ENCODE measurements at places on chromosomes 6 and 20.

GRCh38 chr6:129996387-129996786 lies 22.0 kb upstream of the L3MBTL3 start:
- peak; percentile 36 for DNase-seq

DNA sequence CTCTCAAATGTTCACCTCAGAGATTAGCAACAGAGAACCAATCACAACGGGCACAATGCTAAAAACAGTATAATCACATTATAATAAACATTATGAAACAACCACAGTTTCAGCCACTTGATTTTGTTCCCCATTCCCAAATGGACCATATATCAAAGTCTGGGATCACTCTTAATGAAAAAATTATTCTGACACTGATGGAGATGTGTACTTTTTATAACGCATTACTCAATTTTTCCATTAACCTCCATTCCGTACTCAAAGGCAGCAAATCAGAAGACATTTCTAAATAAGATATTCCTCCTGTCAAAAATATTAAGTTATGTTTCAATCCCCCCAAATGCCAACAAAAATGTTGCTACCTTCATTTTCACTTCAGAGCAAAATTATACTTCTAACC lies 2.8 kb downstream of the CPNE1 start:
- DNase-seq, result no peak

GRCh38 chr6:29797135-29797534 lies 30.5 kb upstream of the HLA-G start:
- peak; percentile 63 for DNase-seq

DNA sequence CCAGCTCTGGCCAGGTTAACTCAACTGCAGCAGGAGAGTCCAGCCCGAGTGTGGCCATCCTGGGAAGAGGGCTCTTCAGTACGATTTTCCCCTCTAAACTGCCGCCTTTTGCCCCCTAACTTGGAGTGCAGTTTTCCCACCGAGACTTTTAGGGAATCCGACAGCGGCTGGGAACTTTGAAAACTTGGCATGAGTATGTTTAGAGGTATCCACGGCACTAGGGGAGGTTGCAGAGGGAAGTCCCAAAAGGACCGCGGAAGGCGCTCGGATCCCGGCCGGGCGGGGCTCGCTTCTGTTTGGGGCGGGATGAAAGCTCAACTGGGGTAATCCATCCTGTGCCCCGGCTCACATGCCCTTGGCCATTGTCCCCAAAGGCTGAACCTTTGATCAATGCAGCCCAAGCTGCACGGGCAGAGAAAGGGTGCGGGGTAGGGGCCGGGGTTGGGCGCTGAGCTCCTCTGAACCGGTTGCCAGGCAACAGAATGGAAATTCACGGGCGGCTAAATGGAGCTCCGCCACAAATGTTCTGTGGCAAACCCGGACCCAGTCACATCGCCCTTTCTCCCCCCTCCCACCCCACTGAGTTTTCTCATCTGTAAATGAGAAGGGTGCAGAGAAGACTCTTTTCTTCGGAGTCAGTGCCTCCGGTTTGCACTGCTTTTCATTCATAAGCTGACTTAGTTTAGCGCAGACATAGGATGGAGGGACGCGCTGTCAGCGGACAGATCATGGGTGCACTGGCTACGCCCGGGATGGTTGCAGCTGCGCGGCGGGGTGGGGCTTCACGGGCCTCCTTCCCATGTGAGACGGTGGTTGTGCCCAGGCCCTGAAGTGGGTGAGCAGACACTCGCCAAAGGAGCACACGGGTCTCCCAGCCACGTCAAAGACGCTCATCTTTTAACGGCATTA lies 2.3 kb downstream of the BMP6 start:
- no peak for DNase-seq

GRCh38 chr20:16387666-16388065 lies 185.6 kb downstream of the KIF16B start:
- no peak for DNase-seq

DNA sequence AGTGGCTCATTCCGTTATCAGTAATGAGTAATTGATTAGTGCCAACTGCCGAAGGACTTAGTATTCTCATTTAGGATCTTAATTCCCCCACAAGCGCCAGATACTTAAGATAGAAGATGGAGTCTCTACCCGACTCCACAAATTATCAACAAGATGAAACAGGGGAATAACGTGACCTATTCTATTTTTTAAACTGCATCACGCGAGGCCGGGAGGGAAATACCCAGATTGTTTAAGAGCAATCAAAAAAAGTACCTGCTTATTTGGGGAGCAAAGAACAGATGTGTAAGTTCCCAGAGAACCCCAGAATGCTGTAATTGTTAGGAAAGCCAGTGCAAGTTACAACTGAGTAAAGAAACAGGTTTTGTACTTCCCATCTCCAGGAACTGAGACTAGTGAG lies 1.1 kb upstream of the MAP3K5 start:
- DNase-seq, result no peak

- DNase-seq, result no peak
These were observed 344.6 kb upstream of the ARID1B start for GRCh38 chr6:156432543-156432942.

DNA sequence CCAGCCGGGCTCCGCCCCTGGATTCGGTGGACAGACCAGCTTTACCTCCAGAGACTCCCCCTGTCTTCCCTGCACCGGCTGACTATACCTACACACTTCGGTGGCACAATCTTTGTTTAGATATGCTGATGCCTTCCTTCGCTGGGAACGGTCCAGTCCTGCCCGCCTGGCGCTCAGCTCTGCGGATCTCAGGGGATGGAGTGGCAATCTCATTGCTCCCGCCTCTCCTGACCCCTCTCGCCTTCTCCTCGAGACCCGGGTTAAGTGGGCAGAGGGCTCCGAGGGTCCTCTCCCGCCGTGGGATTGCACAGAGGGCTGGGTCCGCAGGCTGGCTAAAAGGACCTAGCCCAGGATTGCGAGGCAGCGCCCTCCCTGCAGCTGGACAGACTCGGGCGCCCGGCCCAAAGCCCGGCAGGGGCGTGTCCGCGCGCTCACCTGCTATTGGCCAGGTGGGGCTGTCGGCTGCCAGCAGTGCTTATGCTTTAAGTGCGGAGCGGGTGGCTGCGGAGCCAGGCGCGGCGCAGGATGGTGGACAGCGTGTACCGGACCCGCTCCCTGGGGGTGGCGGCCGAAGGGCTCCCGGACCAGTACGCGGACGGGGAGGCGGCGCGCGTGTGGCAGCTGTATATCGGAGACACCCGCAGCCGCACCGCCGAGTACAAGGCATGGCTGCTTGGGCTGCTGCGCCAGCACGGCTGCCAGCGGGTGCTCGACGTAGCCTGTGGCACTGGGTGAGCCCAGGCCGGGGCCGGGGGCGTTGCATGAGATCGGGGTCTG lies at the start of gene GNMT:
TSS of gene GNMT (plus strand) at position 512 of the 777 bp plus-strand sequence. CDS start at position 526, 14 bp downstream.
- DNase-seq, result no peak

GRCh38 chr20:38345643-38346042 lies 639 bp upstream of the LBP start:
- DNase-seq, result no peak

DNA sequence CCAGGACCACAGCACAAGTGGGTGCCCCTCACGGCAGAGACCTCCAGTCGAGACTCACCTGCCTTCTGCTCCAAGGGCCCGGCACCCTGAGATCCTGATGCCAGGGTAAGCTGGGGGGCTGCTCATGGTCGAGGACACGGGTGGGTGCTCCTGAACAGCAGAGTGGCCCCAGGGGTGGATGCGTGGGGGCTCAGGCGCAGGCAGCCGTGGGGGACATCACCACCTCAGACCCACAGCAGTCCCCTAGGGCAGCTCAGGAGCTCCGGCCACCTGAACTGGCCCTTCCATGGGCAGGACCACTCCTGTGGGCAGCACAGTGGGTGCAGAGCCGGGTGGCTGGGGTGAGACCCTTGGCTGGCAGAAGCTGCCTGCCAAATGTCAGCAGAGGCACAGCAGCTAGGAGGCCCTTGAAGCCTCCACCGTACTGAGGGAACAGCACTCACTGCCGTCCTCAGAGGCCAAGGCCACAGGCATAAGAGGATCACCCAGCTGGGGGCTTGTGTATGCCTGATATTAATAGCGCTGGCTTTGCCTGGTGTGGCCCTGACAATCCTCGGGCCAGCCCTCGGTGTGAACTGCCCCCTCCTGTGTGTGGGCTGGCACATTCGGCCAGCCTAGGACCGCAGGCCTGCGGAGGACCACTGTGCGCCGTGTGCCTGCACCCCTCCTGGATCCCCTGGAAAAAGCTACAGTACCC lies 5.4 kb downstream of the UCKL1 start:
- DNase-seq, result no peak

DNA sequence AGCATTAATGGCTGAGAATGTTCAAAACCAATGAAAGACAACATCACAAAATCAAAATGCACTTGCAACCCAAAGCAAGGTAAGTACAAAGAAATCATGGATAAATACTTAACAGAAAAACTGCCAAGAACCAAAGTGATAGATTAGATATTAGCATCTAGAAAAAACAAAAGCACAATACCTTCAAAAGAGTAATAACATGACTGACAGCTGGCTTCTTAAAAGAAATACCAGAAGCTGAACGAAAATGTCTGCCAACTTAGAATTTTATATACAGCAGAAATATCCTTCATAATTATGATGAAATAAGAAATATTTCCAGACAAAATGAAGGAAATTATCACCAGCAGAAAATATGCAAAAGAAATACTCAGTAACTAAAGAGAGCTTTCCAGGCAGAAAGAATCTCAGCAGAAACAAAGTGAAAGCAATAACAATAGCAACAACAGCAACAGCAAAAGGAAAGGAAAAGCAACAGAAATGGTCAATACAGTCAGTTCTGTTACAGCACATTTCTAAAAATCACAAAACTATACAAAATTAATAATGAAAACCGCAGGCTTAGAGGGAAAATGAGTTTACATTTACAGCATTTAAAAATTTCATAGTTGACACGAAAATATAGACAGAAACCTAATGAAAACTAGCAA lies 121.5 kb upstream of the MAN1A1 start:
- no peak for DNase-seq

GRCh38 chr6:121393731-121394505 lies 41.5 kb upstream of the GJA1 start:
- DNase-seq, result no peak

GRCh38 chr20:23011008-23011721 lies 23.9 kb upstream of the SSTR4 start:
- no peak for DNase-seq

GRCh38 chr6:44667226-44667625 lies 279.7 kb downstream of the CDC5L start:
- DNase-seq, result peak; percentile 99

GRCh38 chr20:46715292-46715756 lies 5.9 kb downstream of the SLC2A10 start:
- peak; percentile 92 for DNase-seq

DNA sequence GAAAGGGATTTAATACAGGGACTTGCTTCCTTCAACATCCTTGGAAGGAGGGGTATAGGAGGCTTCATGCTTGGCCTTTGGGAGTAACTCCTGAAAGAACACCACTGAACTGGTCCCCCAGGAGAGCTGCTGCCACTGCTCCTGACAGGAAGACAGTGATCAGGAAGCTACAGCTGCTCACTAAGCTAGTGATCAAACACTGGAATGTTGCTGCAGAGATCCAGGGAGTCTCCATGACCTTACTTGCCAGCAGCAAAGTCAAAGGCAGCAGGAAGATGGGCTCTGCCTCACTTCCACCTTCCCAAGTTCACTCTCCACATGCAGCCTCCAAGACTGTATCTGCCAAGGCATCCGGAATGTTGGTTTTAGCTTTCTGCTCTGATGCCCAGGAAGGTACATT lies 31.8 kb downstream of the PIM1 start:
- no peak for DNase-seq

DNA sequence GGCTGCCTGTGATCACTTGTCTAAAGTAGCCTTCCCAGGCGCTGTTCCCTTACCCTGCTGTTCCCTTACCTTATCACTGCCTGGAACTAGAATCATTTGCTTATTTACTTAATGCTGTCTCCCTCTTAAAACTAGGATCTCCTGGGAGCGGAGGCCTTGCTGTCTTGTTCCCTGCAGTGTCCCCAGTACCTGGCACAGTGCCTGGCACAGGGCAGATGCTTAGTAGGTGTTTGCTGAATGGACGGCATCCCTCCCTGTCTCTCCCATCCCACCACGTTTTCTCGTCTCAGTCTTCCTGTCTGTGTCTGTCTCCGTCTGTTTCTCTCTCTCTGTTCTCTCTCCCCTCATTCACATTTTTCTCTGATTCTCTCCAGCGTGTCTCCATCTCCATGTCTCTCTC lies 99.9 kb upstream of the MYL9 start:
- no peak for DNase-seq

GRCh38 chr6:1297746-1298145 lies 14.2 kb upstream of the FOXQ1 start:
- DNase-seq, result peak; percentile 87

- no peak for DNase-seq
These were observed 18.9 kb upstream of the TRAM2 start for GRCh38 chr6:52595796-52596130.

DNA sequence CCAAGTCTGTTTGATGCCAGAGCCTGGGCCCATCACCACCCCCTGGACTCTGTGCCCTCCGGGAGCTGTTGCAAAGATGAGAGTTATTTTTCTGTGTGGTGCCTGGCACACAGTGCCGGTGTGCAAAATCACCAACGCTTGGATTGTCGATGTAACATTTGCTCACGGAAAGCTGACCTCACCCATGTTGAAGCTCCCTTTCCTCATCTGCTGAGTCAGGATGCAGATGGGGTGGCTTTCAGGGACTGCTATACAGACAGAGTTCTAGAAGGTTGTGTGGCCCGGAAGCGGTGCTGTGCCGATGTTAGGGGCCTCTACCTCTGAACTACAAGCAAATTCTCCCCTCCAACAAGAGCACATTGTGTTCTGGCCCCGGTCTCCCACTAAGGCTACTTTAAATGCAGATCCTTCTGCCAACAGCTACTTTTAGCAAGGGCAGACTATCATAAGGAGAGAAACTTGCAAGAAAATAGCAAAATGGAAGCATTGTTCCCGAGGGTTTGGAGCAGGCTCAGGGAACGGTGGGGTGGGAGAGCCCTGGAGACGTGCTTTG lies 34.0 kb downstream of the EYA2 start:
- peak; percentile 48 for DNase-seq

DNA sequence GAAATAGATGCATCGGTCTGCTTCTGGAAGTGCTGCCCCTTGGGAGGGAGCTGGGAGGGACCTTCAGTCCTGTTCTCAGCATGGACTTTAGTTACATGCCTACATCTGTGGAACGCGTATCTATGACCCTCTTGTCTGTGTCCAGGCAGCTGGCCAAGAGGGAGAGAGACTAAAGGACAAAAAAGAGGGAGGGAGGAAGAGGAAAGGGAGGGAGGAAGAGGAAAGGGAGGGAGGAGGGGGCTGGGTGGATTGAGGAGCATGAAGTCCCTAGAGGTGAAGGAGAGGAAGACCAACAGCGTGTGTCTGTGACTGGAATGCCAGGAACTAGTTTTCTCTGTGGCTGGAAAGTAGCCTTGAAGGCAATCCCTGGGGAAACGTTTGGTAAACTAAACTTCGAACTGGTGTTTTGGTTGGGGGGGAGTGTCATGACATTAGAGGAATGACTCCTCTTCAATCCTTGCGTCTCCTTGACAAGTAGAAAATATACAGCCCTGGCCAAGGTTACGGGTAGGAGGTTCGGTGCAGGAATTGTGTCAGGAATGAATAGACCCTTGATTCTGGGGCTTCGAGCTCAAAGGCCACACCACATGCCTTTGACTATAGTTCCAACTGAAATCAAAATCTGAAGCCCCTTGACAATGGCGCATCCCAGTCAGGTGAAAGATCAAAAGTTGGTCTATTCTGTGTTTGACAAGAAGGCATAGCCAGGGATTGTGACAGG lies 52.0 kb upstream of the PLEKHG1 start:
- DNase-seq, result no peak

GRCh38 chr6:70310063-70310694 lies 7.3 kb upstream of the COL9A1 start:
- peak; percentile 32 for DNase-seq

GRCh38 chr20:25310921-25311728 lies 63.2 kb downstream of the PYGB start:
- peak; percentile 94 for DNase-seq

GRCh38 chr6:7185561-7185960 lies 77.8 kb downstream of the RREB1 start:
- no peak for DNase-seq
